ENCODE measurements at places on chromosomes 2 and 18. TPM values are rescaled to one million over a fixed set of nuclear protein-coding genes. Genes with fewer than 3 reads are reported as not detected.

Gene HOXD8
- total RNA-seq: 5.5 TPM

DNA sequence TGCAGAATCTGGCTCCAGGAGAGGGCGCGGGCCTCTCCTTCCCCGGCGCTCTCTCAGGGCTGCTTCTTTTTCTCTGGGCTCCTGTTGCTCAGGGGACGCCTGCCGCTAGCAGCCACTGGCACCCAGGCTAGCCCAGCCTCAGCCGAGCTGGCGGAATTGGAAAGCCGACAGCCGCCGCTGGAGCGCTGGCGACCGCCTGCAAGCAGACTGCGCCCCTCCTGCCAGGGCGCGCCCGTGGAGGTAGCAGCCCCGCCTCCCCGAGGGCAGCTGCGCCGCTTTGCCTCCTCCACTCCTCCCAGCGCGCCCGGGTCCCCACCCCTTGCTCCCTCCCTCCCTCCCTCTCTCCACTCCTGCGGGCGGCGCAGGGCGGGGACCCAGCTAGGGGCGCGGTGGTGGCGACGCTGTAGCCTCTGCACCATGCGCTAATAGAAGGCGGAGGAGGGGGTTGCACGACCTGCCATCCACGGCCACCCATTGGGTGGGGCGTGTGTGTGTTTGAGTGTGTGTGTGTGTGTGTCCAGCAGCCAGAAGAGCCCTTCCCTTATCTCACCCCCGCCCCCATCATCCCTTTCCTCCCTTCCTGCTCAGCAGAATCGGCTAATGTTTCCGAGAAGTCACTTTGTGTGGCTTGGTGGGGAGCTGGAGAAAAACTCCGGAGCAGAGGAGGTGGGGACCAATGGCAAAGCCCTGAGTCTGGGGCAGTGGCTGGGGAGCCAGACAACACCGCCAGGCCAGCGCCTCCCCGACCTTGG is at the start of gene SCN9A:
TSS of gene SCN9A (minus strand) at position 209 of the 752 bp plus-strand sequence. CDS start 64,188 bp downstream, outside the sequence.
- H3K27ac ChIP-seq: peak within 1 kb of the TSS; percentile 17
- H3K4me1 ChIP-seq: no peaks in the 10 kb centered on the region
- H3K27me3 ChIP-seq: no peaks in the 10 kb centered on the region
- no peak for DNase-seq
- H3K4me3 ChIP-seq: peak within 1 kb of the TSS; percentile 40

GRCh38 chr2:179017773-179018357 is 32.1 kb downstream of the CCDC141 start:
- no peak for DNase-seq
- no peaks in the 10 kb centered on the region for H3K27me3 ChIP-seq
- no peak overlapping the region for H3K27ac ChIP-seq

DNA sequence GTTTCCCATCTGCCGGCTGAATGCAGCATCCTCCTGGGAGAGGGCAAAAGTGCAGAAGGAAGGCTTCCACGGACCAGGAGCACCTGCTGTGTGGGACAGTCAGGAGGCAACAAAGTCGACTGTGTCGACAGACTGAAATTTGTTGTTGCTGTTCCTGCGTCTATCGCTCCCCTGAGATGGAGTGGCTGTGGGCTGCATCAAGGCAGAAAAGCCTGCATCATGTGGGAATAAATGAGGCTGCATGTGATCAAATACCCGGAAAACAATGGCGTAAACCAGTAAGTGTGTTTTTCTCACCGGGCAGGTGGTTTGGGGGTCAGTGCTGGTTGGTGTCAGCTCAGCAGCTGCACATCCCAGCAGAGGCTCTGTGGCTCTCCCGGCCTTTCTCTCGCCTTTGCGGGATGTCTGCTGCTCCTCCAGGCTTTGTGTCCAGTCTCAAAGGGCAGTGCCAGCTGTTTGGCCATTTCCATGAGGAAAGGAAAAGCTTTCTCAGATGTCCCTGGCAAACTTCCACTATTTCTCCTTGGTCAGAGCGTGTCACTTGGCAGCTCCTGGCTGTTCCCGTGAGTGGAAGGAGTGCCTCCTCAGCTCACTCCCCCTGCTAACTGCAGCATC is 262.4 kb downstream of the NDUFA10 start:
- no peak overlapping the region for H3K4me3 ChIP-seq
- DNase-seq: no peak
- H3K4me1 ChIP-seq: no peaks in the 10 kb centered on the region
- no peak overlapping the region for H3K27ac ChIP-seq
- H3K36me3 ChIP-seq: no peaks in the 10 kb centered on the region
- no peaks in the 10 kb centered on the region for H3K27me3 ChIP-seq

Gene TTN
- total RNA-seq: 104 TPM

DNA sequence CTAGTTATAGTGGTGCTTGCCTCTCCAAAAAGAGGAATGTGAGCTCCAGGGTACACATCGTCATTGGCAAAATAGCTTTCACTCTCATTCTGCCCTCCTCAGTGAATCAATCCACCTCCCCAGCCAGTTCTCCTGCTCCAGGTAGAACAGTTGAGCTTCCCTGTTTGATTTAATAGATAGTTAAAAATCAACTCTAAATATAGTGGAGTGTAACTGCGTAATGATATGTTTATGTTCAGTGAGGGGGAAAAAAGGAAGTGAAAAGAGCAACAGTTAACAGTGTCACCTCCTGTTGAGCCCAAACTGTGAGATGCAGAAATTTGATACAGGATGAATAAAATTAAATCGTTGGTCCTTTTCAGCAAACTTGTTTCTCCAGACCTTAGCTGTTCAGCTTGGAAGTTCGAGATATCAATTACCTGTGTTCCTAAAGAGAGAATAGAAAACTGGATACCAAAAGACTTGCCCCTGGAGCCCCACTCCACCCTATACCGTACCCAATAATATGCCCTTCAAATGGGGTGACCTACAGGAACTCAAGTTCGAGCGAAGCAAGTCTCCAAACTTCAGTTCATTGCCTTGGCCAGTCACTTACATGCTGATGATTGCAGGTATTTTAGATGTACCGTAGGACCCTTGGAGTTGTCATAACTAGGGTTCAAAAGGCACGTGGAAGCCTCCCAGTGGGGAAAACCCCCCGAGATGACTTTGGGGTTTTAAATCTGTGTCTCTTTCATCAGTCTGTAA is 708.4 kb downstream of the RNF144A start:
- no peaks in the 10 kb centered on the region for H3K4me1 ChIP-seq
- H3K36me3 ChIP-seq: no peaks in the 10 kb centered on the region
- no peak for DNase-seq
- no peak overlapping the region for H3K27ac ChIP-seq
- no peaks in the 10 kb centered on the region for H3K27me3 ChIP-seq
- no peak overlapping the region for H3K4me3 ChIP-seq

- DNase-seq: no peak
- H3K4me1 ChIP-seq: no peaks in the 10 kb centered on the region
- H3K4me3 ChIP-seq: no peak overlapping the region
- no peak overlapping the region for H3K27ac ChIP-seq
- H3K36me3 ChIP-seq: no peaks in the 10 kb centered on the region
Measured at GRCh38 chr18:27942706-27943105, 234.2 kb downstream of the CDH2 start.

DNA sequence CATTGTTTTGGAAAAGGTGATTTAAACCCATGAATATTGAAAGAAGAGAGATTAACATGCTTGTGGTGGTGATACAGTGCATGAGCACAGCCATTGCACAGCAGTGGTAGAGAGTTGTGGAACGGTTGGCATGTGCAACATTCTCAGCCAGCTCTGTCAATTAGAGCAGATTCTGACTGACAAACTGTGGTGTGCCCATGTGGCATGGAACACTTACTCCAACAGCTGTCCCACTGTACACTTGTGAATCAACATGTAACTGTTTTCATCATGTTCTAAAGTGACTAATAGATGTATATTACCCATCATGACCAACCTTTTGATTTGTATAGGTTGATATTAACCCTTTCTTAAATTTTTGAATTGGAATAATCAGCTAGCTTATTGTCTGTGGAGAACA is 55.6 kb downstream of the PKP4 start:
- no peak overlapping the region for H3K27ac ChIP-seq
- no peaks in the 10 kb centered on the region for H3K4me1 ChIP-seq
- no peaks in the 10 kb centered on the region for H3K27me3 ChIP-seq
- DNase-seq: no peak
- H3K36me3 ChIP-seq: no peaks in the 10 kb centered on the region

Gene MRPS9
- 14.5 TPM for total RNA-seq

Gene RAB6C
- total RNA-seq: not detected

Data from Peyer's patch (tissue), 4 donors.